Stimulated activated naive B cell treated with anti-CD40 and anti-IgM and Interleukin-4, amounts not matched to agents 10 μg/mL and 1 μg/mL and 100 μg/mL, for 72 hours (primary cell): ENCODE measurements at places on chromosomes 6 and 20.
A peak's percentile ranks its signal among the peaks of the same experiment; 100 is the strongest.

- peak; percentile 15 for DNase-seq
These were observed 46.3 kb downstream of the HBS1L start for GRCh38 chr6:135008072-135008940.

DNA sequence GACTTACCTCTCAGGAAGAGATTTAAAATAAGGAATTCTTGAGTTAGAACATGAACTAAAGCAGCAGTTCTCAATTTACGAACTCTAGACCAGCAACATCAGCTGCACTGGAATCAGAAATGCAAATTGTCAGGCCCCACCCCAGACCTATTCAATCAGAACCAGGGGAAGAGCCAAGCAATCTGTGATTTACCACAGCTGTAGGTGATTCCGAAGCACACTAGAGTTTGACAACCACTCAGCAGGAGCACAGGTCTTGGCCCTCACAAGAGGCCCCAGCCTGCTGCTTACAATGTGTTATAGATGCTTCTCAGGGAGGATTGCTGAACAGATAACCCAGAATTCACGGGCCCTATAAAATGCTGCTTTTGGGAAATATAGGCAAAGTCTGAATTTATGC, 279.2 kb downstream of the PTPRK start:
- DNase-seq, result no peak

DNA sequence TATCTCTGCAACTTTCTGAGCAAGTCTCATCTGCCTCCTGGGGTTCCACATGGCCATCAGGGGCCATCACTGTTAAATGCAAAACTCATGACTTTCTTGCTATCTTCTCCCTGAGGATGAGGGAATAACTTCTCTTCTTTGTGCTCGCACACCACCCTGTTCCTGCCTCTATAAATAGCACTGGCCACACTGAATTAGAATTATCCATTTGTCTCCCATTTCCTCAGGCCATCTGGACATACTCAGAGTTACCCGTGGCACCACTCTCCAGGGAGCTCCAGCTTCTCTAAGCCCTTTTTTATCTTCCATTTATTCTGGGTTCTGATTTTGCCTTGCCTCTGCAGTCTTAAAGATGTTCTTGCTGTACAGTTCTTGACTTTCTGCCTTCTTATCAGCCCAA, 72.8 kb upstream of the ECI2 start:
- DNase-seq, result no peak

DNA sequence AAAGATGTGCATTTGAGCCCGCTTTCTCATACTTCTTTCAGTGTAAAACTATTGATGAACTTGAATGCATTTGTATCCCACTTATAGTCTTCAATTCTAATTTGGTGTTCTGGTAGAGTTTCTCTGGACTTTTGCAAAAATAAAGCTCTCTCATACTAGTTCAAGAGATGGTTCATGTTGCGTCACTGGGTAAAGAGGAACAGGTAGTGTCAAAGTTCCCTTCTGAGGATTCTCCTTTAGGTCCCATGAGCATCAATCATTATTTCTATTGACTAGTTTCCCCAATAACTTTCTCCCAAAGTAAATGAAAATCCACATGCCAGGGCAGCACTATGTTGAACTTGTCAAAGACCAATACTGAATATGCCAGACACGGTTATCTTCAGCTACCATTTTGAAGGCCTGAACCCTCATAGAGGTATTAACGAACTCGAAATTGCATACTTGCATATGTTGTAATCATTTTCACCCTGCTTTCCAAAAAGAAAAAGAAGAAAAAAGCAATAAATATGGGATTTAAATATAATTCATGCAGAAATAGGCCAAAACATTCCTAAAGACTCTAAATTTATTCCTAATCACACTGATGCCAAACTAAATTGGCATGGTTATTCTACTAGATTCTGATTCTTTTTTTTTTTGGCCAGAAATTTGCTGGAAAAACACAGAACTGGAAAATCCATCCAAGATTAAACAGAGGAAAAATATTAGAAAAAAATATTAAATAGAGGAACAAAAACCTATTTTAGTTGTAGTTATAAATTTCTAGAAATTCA, 84.5 kb downstream of the SGK1 start:
- no peak for DNase-seq

DNA sequence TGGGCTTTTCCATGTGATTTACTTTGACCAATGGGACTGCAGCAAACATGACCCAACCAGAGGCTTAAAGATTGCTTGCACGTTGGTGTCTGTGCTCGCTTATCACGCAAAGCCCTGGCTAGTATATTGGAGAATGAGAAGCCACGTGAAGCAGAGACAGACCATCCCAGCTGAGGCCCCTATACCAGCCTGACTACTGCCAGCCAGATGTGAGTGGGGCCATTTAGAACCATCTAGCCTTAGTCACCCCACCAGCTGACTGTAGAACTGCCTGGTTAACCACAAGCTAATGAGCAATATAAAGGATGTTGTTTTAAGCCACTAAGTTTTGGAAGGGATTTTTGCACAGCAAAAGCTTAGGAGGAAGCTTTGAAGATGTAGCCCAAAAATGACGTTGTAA, 74.5 kb downstream of the MACROD2 start:
- no peak for DNase-seq

DNA sequence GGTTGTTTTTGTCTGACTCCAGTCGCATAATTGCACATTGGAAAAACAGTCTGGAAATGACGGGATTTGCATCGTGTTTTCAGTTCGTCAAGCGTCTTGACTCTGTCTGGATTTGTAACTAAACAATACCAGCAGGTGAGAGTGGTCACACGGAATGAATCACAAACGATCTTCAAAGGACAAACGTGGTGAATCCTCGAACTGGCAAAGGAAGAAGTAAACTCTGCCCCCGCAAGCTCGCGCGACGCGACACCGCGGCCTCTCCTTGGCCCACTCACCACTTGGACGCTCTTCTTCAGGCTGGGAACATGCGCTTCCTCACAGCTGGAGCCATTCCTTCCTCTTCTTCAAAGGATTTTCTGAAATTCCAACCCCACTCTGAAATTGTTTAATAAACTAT, 352.6 kb downstream of the THBS2 start:
- no peak for DNase-seq

- peak; percentile 75 for DNase-seq
These were observed 511.2 kb upstream of the JARID2 start for GRCh38 chr6:14734416-14735340.

- no peak for DNase-seq
These were observed 427.3 kb upstream of the CITED2 start for GRCh38 chr6:139801571-139802321.

- no peak for DNase-seq
These were observed 2.4 kb upstream of the GCLC start for GRCh38 chr6:53547166-53547810.

GRCh38 chr6:69294862-69295261, 501.9 kb downstream of the LMBRD1 start:
- DNase-seq, result no peak

- DNase-seq, result no peak
These were observed 14.9 kb upstream of the HDDC2 start for GRCh38 chr6:125316621-125317020.

GRCh38 chr6:88992741-88993552, 29.5 kb upstream of the RNGTT start:
- DNase-seq, result no peak

DNA sequence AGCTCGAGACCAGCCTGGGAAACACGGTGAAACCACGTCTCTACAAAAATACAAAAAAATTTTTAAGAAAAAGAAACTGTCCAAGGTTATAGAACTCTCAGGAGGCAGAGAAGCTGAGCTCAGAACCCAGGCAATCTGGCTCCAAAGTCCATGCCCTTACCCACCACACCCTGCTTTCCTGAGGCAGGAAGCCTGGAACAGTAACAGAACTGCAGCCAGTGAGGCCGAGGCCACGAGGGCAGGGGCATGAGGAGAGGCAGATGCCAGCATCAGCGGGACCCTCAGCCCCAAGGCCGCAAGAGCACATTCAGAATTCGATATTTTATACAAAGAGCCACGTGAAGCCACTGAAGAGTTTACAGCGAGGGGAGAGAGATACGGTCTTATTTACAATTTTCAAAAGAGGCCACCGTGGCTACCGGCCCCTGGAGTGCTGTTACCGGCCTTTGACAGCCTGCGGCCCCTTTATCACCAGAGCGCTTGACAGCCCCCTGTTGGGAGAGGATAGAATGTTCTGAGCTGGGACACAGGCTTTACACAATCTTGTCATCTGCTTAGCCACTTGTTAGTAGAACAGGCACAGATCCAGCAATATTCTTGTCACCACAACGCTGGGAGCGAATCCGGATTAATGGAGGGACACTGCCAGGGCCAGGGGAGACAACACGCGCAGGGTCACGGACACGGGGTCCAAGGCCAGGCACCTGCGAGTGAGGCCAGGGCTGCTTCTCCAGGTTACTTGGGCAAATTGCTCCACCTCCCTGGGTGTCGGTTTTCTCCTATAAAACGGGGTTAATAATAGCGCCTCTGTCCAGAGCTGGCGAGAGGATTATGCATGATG, 5.6 kb downstream of the SPATA2 start:
- DNase-seq, result no peak

- no peak for DNase-seq
These were observed 178.0 kb downstream of the CLIC5 start for GRCh38 chr6:45837541-45838200.

GRCh38 chr6:5828296-5828695, 178.4 kb downstream of the NRN1 start:
- no peak for DNase-seq

DNA sequence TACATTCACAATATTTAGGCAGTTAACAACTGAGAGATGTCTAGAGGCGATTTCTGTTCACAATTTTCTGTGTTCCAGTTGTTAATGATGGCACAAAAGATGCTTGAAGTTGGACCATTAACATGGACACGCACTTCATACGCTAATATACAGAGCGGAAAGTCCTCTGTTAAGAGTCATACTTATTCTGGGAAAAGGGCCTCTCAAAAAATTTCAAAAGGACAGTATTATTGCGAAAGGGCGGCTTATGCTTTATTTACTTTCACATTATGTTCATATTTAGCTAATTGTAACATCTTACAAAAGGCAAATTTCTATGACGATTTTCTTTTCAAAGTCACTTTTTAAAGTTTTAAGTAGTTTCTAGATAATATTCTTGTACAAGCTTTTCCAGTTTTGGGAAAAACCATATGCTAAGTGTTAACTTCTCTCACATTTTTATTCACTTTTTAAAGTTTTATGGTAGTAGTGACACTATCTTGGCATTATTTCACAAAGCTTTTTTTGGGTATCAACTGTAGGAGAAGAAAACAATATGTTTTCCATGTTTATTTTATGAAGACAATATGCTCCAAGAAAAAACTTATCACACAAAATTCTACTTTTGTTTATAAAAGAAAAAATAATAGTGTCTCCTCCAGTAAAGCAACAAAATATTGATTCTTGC, 62.3 kb downstream of the MAP7 start:
- no peak for DNase-seq

DNA sequence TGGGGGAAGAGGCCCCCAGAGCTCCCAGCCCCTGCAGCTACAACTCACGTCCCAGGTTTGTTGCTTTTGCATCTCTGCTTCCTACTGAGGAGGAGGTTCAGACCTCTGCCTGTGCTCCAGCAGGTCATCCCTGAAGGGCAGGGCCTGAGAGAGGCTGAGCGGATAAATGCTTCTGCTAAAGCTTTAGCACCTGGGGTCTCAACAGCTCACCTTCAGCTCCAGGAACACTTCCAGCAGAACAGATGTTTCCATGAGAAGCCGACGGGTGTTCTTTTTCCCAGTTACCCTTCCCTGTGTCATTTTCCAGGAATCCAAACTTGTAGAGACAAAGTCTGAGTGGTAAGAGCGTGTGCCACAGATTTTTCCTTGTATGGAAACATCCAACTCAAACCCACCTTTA, 208.8 kb downstream of the TBC1D7 start:
- no peak for DNase-seq

DNA sequence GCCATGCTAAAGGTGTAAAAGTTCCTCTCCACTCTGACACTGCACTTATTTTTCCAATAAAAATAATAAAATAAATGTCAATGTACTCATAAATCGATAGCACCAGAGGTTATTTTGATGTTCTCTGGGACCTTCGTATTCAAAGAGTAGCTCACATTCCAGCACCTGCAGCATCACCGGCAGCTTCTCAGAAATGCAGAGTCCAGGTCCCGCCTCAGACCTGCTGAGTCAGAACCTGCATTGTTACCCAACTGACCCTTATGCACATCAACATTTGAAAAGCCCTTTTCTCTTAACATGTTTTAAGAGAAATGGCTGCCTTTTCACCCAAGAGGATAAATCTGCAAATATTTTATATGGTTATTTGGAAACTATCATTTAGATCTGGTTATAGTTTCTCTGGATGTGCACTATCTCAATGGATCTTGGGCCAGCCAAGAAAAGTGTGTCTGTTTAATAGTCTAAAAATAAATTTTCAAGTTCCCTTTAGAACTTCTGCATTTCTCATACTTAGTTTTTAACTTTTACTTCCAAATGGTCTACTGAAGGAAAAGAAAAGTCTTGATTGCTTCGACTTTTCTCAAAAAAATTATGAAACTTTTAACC, 216.2 kb upstream of the PRDM1 start:
- DNase-seq, result no peak

- DNase-seq, result no peak
These were observed 20.2 kb upstream of the ARFGEF2 start for GRCh38 chr20:48901326-48901725.

DNA sequence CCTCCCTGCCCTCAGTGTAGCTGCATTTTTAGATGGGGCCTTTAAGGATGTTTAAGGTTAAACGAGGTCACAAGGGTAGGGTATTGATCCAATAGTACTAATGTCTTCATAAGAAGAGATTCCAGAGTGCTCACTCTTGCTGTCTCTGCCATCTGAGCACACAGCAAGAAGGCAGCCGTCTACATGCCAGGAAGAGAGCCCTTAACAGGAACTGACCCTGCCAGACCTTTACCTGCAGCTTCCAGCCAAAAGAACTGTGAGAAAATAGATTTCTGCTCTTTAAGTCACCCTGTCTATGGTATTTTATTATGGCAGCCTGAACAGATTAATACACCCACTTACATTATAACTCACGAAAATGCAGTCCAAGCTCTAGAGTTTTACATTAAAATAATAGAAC, 685.3 kb upstream of the MARCKS start:
- no peak for DNase-seq
